ENCODE measurements at places on chromosomes 3 and 15. TPM values are rescaled to one million over a fixed set of nuclear protein-coding genes. Genes with fewer than 3 reads are reported as not detected.

The CCRL2 gene
- not detected for total RNA-seq

The LMOD3 gene
- total RNA-seq: not detected

The ACTC1 gene
- 77.6 TPM for total RNA-seq

The KNL1 gene
- total RNA-seq: 32.6 TPM

The FBXO40 gene
- total RNA-seq: not detected

The CCR5 gene
- total RNA-seq: not detected

The FSIP1 gene
- total RNA-seq: 0.72 TPM

The PLA1A gene
- total RNA-seq: 5.3 TPM

- no peak for DNase-seq
Measured at GRCh38 chr3:54514006-54514405, 391.7 kb downstream of the CACNA2D3 start.

DNA sequence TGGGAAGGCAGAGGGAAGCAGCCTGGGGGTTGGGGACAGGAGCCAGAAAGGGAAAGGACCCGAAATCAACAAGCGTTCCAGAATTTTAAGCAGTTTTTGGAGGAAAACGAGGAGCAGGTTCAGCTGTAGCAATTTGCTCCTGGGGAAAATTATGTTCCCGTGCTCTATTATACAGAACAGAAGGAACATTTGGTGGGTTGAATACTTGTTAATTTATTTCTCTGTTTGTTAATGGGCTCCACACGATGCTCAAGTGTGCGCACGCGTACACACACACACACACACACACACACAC is 149.2 kb upstream of the LINGO1 start:
- no peak for DNase-seq

- no peak for DNase-seq
Measured at GRCh38 chr3:133461291-133461690, 61.4 kb downstream of the BFSP2 start.

DNA sequence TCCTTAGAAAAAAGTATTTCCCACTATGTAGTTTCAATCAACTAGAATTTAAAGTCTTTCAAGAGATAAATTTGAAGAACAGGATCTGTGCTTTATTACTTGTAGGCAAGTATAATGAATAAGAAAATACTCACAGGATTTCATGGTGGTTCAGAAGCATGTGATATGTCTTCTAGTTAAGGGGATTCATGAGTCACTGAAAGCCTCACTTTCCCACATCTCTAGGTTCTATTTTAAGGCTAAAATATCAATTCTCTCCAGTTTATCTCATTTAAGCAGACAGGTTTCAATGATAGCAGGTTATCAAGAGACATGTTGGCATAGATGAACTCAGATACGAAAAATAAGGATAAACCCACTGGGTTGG is 437.8 kb upstream of the BCHE start:
- no peak for DNase-seq

DNA sequence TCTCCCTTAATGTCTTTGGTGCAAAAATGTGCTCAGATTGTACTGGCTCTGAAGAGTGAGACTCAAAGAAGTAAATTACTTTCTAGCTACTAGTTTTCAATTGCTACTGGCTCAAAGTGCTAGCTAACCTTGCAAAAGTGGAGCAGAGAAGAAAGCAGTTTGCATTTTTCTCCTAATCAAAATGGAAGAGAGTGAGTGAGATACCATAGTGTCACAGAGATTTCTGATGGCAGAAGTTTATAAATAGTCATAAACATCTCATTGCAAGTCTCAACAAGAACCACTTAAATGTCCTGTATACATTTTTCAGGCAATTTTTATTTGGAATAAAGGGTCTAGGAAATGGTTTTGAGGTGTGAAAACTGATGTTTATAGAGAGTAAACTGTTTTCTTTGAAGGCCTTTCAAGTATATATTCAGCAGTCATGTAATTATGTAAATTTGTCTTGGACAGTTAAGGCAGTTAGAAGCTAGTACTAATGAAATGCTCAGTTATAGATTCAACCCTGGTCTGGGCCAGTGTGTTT is 237.7 kb upstream of the GOLIM4 start:
- DNase-seq: no peak

GRCh38 chr3:133393204-133393603 is 6.7 kb upstream of the BFSP2 start:
- DNase-seq: peak; percentile 29

DNA sequence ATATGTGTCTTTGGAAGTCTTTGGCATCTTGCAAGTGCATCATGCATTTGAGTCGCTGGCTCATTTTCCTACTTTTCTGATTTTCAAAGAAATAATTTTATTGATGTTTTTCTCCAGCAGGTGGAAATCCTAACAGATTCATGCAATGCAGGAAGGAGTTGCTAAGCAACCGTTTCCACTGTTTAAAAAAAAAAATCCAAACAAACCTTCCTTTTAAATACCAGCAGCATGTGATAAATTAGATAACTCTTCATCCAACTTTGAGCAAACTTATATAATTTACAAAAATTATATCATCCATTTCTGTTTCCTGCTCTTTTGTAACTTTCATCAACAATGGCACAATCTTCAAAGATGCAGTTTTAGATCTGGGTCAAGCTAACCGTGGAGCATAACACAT is 364.1 kb downstream of the MFSD1 start:
- no peak for DNase-seq

- DNase-seq: no peak
Measured at GRCh38 chr3:29168696-29169095, 112.2 kb upstream of the RBMS3 start.

DNA sequence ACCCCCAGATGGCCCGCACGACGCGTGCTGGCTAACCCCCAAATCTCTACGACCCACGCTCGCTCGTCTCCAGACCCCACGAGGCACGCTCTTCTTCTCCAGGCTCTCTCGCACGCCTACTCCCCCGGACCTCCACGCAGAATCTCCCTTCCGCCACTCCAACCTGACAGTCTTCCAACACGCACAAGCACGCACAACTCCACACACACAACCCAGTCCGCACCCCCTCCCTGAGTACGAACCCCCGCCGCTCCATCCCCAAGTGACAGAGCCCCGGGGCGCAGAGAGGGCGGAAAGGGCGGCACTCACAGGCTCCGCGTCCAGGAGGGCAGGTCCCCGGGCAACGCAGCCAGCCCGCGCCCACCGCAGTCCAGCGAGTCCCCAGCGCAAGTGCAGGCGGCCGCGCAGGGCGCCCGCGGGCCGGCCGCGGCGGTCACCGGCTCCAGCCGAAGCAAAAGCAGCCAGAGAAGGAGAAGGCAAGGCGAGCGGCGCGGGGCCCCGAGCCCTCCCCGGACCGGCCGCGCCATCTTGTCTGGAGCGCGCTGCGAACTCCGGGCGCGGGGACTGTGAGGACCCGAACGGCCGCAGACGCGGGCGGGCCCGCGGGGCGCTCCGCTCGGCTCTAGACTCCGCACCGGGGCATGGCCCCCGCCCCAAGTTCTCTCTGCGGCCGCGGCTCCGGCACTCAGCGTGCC is 794 bp downstream of the LRIG1 start:
- peak; percentile 80 for DNase-seq

GRCh38 chr3:111727843-111728565 is 131.1 kb upstream of the PHLDB2 start:
- no peak for DNase-seq

GRCh38 chr15:60649845-60650548 is 171.1 kb upstream of the ICE2 start:
- peak; percentile 76 for DNase-seq

DNA sequence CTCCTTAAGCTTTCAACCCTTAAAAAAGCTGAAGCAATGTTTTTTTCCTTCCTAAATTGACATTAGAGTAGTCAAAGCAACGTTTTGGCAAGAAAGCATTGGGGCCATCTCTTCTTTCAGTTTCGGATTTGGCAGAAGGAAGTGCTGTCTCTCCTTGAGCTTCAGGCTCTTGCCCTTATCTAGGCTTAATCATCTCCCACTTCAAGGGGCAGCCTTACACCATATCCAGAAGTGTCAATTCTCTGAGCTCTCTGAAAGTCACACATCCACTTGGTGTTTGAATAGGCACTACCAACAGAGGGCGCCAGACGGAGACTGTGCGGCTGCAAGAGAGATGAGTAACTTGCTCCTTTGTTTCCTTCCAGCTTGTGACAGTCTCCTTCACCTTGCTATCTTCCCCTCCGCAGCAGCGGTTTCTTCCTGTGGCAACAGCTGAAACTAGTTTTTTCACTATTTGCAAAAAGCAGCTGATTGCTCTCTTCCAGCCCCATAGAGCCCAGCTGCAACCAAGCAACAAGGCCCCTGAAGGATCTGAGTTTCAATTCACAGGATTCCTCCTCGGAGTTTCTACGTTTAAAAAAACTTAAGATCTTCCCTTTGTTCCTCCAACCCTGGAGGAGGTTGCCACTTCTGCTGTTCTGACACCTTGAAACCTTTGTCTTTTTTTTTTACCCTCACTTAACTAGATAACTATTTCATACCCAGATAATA is 147.0 kb upstream of the SLCO3A1 start:
- peak; percentile 96 for DNase-seq

GRCh38 chr3:186693843-186694242 is 23.3 kb upstream of the KNG1 start:
- DNase-seq: no peak

GRCh38 chr15:78021761-78022160 is 55.8 kb downstream of the TBC1D2B start:
- no peak for DNase-seq

GRCh38 chr3:64053581-64053980 is 30.3 kb upstream of the PSMD6 start:
- no peak for DNase-seq

DNA sequence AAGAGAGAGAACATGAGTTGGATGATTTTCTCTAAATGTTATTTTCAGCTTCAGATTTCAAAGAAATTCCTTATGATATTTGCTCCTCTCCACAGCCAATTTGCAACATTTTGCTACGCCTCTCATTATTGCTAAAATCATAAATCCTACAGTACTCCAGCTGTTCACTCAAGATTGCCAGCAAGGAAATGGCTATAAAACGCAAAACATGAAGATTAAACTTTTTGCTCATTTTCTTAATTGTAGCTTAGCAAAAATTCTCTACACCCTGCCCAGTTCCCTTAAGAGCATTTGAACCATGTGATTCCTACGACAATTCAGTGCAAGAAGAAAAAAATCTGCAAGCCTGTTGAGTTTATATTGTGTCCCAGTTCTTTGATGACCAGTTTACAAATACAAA is 6.8 kb downstream of the CHRNA3 start:
- no peak for DNase-seq

Data from endodermal cell (in vitro differentiated cells).